ENCODE measurements at places on chromosomes 2 and 18. TPM values are rescaled to one million over a fixed set of nuclear protein-coding genes. Genes with fewer than 3 reads are reported as not detected.
A peak's percentile ranks its signal among the peaks of the same experiment; 100 is the strongest.

GRCh38 chr2:61263830-61264229, 101.8 kb downstream of the C2orf74 start:
- DNase-seq = no peak

DNA sequence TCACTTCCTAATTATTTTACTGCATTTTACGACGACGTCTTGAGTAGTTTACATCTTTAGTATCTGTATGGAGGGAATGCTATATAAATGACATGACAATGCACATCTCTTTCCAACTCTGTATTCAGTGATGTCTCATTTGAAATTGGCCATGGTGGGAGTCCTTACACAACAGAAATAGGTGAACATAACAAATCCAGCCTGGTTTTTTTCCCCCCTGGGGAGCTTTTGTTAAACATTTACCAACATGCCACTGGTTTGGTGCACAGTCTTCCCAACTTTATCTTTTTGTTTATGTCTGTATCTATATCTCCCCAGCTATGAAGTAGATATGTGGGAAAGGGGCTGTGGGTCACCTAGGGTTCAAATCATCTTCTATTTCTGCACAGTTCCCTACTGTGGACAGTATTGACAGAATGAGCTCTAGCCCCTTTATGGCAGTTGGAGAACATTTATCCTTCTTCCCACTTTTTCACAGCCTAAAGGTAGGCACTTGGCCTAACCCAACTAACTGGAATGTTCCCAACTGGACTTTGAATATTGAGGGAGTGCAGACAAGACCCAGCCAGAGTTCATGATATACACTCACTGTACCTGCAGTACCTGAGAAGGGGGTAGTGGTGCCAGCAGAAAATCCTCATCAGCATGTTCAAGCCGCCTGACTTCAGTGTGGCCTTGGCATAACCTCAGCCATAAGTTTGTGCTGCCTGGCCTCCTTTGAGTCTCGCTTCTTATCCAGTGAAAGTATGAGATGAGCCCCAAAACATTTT, 5.7 kb upstream of the RTKN start:
- DNase-seq = no peak

DNA sequence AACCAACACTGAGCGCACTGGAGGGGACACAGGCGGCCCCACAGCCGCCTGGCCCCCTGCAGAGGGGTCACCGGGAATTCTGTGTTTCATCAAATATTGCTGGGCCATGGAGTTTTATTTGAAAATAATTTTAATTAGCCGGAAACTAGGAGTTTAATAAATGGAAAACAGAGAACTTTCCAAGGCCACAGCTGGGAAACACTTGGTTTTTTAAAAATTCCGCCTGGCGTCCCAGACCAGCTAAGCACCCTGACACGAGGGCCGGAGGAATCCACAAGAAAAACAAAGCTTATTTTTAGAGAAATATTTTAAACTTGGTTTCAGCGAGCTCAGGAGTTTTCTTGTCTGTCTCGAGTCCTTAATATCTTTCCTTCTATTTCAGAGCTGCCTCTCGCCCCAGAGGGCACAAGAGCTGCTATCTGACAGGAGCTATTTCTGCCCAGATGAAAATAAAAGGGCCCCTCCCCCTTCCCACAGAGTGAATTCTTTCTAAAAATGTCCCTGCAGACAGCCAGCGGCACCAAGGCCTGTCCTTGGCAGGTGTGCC, 8.2 kb downstream of the ZFP36L2 start:
- peak; percentile 47 for DNase-seq

GRCh38 chr2:11071939-11072338, 83.3 kb upstream of the SLC66A3 start:
- DNase-seq = no peak

DNA sequence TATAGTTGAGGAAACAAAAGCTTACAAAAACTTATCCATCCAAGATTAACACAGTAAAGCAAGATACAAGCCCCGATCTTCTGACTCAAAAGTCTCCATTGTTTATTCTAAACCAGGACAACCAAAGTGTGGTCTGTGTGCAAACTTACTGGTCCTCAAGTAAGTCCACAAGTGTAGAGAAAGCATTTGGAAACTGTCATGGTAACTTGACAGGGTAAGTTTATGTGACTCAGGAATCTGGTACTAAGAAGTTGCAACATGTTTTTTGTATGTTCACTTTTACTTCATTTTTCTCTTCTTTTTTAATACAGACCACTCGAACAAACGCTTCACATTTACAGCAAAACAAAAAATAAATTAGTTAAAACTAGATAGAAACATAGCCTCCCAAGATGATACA, 9.4 kb downstream of the MBD2 start:
- DNase-seq = no peak

DNA sequence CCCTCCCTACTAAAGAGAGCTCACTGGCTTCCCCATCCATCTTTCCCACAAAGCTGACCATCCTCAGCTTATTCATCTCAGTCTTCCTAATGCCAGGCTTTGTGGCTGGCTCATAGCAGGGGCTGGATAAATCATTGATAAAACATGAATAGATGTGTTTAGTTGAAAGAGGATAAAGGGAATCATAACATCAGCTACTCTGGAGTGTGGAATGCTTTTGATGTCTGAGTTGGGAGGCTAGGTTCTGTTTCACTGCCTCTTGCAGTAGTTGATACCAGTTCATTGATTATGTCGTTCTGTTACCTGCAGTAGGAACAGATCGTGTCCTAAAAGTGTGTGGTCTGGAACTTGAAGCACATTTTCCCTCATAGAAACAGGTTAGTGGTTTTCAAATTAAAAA, 66.3 kb upstream of the HK2 start:
- DNase-seq = no peak

- no peak for DNase-seq
These were observed 6.4 kb downstream of the CDC42EP3 start for GRCh38 chr2:37665043-37665442.

The PCARE gene
- total RNA-seq = 0.10 TPM

The SLC23A3 gene
- total RNA-seq = 1.5 TPM

Data from skin of body (tissue), 3 donors.